ENCODE measurements at places on chromosomes 2 and 18. TPM values are rescaled to one million over a fixed set of nuclear protein-coding genes. Genes with fewer than 3 reads are reported as not detected.

The AQP12A gene
- not detected for total RNA-seq

The CHRND gene
- total RNA-seq, result not detected

- no peaks in the 10 kb centered on the region for H3K4me1 ChIP-seq
- H3K4me3 ChIP-seq, result no peak overlapping the region
- no peaks in the 10 kb centered on the region for H3K36me3 ChIP-seq
- no peaks in the 10 kb centered on the region for H3K27me3 ChIP-seq
Observed at GRCh38 chr2:146228020-146228393, 1616.8 kb upstream of the ACVR2A start.

GRCh38 chr18:49721981-49722380 is 91.4 kb downstream of the ACAA2 start:
- H3K4me3 ChIP-seq, result no peak overlapping the region
- H3K36me3 ChIP-seq, result no peaks in the 10 kb centered on the region
- H3K27ac ChIP-seq, result no peak overlapping the region
- H3K4me1 ChIP-seq, result no peaks in the 10 kb centered on the region
- no peak for DNase-seq
- no peaks in the 10 kb centered on the region for H3K27me3 ChIP-seq

All from suprapubic skin (tissue), 4 donors.